ENCODE measurements at places on chromosomes 13 and 19.

DNA sequence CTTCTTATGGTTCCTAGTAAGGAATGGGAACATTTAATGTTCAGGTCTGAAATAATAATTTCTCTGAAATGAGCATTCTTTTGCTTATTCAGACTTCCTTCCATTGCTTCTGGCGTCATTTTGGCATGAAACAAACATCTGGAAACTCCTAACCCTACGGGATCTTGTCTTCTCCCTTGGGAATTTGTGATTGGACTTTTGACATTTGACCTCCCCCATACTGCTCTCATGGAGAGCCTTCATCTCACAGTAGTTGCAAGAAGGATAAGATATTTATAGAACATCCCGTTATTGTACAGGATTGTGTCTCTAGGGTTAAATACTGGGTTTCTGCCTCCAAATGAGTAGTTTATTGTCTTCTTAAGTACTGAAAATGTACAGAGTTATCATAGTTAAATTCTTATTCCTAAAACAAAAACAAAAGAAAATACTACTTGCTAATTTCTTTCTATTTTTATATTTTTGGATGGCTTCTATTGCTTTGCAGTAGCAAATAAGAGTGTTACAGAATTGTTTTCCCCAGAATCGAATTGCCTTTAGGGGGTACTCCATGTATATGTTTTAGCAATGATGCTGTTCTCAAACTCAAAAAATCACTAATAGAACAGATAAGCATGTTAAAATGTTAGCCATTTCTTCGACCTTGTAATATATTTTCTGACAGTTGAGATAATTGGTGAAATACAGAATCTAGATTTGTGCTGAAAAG lies 366.8 kb downstream of the DLEU7 start:
- DNase-seq = no peak

DNA sequence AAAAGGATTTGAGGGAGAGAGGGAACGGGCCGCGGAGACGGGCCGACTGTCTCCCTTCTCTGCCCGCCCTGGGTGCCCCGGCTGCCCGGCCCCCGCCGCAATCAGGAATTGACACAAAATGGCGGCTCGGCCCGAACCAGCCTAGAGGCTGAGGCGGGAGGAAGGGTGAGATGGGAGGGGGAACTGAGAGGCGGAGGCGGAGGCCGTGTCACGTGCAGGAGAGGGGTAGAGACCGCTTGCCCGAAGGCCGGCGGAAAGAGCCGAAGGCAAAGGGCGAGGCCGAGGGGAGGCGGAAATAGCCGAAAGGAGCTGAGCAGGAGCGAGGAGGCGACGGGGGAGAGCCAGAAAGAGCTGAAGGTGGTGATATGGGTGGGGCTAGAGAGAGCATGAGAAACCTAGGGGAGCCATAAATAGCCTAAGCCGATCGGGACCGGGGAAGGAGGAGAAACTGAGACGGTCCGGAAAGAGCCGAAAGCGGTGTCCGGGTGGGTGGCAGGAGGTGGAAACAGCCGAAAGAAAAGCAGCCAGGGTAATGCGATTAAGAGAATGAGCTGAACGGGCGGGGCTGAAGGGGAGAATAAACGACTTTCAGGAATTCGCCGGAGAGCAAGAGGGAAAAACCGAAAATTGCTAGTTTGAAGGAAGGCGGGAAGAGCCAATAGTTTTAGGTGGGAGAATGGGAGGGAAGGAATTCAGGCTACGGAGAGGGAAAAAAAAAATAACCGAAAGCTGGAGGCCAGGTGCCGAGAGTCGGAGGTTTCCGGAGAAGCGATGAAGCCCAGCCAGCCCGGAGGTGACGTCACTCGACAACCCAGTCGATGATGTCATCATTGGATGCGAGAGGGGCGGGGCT lies at the start of gene ZC3H4:
Gene ZC3H4, minus strand, starts transcription at position 780 of the 853 bp plus-strand sequence. CDS start 1,192 bp downstream, outside the sequence.
- peak; percentile 94 for DNase-seq

GRCh38 chr19:55095260-55096060 lies 19.8 kb downstream of the EPS8L1 start:
- no peak for DNase-seq

- DNase-seq = no peak
Measured at GRCh38 chr13:78102741-78103140, 184.1 kb upstream of the EDNRB start.

DNA sequence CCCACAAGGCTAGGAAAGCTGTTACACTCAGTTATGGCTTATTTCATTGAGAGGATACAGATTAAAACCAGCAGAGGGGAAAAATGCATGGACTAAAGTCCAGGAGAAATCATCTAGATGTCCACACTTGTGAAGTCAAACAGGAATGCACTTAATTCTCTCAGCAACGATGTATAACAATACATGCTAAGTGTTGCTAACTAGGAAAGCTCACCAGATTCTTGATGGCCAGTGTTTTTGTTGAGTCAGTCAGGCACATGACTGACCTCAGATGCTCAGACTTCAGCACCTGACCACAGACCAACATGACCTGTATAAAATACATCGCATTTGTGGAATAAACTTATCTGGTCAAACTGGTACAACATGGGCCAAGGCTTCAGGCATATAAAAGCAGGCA lies 470.2 kb upstream of the PRR20A start:
- no peak for DNase-seq

Measured in NCI-H2107 (cell line).